ENCODE measurements at places on chromosomes 4 and X. TPM values are rescaled to one million over a fixed set of nuclear protein-coding genes. Genes with fewer than 3 reads are reported as not detected.

The SLC26A1 gene
- total RNA-seq = not detected

The PPEF2 gene
- total RNA-seq = not detected

The TLR2 gene
- total RNA-seq = 0.10 TPM

The ADH7 gene
- not detected for total RNA-seq

The CRMP1 gene
- total RNA-seq = 0.06 TPM

The GSPT2 gene
- total RNA-seq = 6.1 TPM

The SMIM10 gene
- total RNA-seq = 3.1 TPM

The QRFPR gene
- total RNA-seq = not detected

The ZNF711 gene
- total RNA-seq = 0.24 TPM

The WAS gene
- total RNA-seq = 1.1 TPM

The CT45A3 gene
- not detected for total RNA-seq

The TCEAL6 gene
- total RNA-seq = not detected

The HSFX4 gene
- total RNA-seq = not detected

The CLDN34 gene
- total RNA-seq = not detected

The HOPX gene
- not detected for total RNA-seq

The RBM47 gene
- total RNA-seq = 1.6 TPM

The SPP1 gene
- total RNA-seq = not detected

The CT83 gene
- not detected for total RNA-seq

The ATP1B4 gene
- total RNA-seq = not detected

The C4orf51 gene
- total RNA-seq = not detected

The CHRDL1 gene
- 7.7 TPM for total RNA-seq

The PSAPL1 gene
- under 0.01 TPM for total RNA-seq

The BEX1 gene
- total RNA-seq = not detected

The LRRC66 gene
- total RNA-seq = 0.34 TPM

The PDE5A gene
- total RNA-seq = 8.2 TPM
